ENCODE measurements at places on chromosomes 4 and X.

DNA sequence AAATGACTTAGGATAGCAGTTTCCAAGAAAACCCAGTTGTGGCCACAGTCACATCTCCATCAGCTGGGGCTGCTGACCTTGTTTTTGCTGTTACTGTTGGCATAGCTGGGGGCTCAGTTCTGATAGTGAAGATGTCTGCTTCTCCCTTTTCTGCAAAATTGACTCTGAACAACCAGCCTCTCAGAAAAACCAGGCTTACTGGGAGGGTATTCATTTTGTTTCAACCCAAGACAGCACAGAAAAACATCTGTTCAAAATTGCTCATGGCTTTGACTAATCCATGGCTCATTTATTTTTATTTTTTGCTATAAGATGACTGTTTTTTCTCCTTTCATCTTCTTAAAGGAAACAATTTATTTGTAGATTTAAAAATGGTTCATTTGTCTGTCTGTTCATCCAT, 53.1 kb downstream of the RASL11B start:
- DNase-seq = no peak

- DNase-seq = no peak
Observed at GRCh38 chr4:123987408-123987807, 590.8 kb downstream of the SPRY1 start.

GRCh38 chrX:22059775-22060174, 27.6 kb downstream of the PHEX start:
- no peak for DNase-seq

DNA sequence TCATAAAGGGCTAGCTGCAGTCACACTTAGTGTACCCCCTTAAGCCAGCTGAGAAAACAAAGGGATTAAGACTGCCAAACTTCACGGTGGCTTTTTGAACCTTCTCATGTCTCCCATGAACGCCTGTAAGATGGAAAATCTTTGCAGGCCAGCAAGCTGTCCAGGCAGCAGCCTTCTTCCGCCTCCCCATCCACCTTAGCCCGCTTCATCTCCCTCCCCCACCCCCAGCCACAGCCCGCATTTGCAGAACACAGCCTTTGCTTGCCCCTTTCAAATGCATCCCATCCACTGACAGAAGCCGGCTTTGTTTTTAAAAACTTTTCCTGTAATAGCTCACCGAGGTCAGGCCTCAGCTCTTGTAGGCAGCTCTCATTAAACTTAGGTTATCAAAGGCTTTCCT, 113.8 kb upstream of the FAM9B start:
- DNase-seq = no peak

DNA sequence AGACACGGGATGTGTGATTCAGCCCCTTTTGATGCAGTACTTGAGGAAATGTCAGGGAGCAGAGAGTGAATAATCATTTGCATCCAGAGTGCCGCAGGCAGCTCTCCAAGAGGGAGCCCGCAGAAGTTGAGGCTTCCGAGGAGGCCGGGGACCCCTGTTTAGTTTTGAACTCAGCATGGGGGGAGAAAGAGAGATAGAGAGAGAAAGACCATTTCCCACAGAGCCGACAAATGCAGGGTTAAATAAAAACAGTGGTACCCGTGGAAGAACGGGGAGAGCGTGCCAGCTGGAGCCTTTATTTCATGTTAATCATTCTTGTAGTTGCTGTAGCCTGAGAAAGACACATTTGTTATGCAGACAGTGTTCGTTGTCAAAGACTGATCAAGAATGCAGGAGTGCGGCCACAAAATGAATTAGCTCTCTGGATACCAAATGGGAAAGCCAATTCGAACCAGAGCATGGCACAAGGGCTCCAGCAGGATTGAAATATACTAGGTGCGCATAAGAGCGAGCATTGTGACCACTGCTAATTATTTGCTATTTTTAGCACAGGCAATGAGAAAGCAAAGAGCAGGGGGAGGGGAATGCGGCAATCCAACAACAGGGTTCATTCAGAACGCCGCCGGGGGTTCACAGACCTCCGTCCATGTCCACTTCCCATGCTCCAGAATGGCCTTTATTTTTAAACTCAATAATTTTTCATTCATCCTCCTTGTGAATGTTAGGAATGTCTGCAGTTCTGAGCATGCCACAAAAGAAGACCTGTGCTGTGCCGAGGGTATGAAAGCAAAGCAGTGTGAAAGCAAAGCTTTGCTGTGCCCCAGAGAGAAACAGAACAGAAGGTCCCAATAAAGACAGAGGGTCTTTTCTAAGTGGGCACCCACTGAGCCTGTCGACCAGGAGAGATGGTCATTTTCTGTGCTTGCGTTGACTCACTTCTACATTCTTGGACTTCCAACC, 243.9 kb upstream of the VCX3A start:
- no peak for DNase-seq

DNA sequence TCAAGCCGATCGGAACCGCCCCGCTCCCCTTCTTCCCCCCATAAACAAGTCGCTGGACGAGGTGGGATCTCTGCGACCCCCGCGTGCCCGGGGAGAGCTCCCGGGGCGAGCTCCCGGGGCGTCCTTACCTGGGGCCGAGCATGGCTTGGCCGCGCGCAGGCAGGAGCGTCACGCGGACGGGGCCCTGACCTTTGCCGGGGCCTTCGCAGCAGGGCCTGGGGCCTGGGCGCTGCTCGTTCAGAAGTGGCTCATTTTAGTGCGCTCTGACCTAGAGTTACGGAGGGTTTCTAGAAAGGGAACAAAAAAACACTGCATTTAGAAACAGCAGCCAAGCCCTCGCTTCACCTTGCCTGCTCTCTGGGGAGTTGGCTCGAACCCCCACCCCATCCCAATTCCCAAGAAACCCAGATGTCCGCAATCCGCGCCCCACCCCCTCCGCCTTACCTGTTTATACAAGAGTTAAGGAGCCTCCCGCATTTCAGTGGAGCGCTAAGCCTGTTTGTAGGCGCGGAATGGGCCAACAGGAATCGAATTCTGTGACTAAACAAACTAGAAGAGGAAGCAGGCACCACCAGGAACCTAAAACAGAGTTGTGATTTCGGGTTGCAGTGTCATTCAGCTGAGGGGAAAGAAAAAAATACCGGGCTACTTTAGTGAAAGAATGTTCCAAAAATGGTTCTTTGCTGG, 814 bp upstream of the RBM47 start:
- no peak for DNase-seq

DNA sequence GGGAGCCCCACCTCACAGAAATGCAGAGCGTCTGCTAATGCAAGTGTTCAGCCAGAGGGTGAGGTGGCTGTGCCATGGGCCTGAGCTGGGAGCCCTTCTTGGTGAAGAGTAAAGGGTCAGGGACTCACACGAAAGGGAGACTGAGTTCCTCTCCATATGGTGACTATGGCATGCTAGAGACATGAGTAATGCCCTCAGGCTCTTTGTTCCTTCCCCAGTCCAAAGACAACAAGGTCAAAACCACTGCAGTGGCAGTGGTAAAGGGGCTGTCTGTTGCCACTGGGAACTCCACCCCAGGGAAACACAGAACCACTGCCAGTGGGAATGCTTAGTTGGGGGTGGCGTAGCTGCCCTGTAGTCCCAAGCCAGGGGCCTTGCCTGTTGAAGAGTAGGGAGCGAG, 22.4 kb downstream of the RAB40AL start:
- DNase-seq = no peak

GRCh38 chr4:44447563-44448504, 775 bp downstream of the KCTD8 start:
- no peak for DNase-seq

- no peak for DNase-seq
Observed at GRCh38 chrX:10747975-10748374, 127.6 kb upstream of the MID1 start.

DNA sequence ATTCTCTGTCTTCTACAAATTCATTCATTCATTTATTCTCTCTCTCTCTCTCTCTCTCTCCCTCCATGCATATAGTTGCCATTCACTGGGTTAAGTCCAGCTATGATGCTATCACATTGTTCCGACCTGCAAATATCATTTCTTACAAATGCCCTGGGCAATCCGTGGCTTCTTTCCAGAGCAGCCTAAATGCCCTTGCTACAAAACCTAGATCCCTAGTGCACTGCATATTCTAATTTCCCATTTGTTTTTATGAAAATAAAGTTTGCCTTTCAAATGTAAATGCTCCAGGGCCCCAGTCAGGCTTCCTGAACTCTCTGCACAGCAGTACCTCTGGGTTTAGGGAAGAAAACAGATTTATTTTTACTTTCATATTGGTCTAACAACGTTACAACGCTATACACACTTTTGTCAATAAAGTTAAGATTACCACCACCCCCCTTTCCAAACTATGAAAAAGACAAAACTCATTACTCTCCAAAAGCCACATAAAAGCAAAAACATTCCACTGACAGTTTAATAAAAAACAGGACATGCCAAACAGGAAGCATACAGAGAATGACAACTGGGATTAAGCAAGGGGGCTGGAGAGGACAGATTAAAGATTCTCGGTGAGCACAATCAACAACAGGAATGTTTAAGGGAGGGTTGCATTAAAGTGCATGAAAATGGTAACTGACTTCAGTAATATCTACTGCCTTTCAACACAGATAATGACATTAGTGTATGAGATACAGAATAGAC, 104.3 kb downstream of the USP46 start:
- DNase-seq = no peak

DNA sequence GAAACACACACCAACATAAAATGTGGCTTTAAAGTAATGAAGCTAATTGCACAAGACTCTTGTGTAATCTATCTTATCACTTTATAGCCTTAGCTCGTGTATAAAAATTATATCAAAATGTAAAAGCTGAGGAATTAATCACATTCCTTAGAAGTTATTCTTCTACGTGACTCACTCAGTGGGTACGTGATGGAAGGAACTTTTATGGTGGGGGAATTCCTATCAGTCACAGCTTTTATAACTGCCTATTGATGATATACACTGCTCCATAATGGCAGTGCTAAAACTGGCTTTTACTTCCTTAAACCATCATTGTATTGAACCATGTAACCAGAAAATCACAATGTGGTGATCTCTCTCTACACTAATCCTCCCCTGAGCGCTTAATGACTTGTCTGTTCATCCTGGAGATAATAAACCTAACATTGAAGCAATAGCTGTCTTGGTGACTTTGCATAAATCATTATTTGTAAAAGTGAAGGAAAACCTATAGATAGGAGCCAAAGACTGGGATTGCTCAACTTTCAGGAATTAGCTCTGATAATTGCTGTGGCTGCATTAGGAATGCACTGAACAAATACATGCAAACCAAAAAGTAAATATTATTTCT, 276.7 kb downstream of the GBA3 start:
- peak; percentile 86 for DNase-seq

DNA sequence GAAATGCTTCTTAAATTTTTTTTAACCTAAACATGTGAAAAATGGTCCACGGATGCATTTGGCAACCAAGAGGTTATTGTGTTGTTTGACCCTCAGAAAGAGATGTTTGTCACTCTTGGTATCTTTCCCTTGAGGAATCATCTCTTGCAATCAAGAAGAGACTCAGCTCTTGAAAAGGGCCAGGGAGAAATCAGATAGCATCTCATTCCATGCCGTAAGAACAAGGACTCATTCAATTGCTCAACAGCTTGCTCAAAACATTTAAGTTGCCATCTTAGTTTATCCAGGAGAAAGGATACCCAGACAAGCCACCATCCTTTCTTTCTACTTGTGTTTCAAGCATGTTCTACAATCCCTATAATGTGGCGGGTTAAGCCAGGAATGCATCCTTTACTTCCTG, 209.5 kb upstream of the LNX1 start:
- no peak for DNase-seq

DNA sequence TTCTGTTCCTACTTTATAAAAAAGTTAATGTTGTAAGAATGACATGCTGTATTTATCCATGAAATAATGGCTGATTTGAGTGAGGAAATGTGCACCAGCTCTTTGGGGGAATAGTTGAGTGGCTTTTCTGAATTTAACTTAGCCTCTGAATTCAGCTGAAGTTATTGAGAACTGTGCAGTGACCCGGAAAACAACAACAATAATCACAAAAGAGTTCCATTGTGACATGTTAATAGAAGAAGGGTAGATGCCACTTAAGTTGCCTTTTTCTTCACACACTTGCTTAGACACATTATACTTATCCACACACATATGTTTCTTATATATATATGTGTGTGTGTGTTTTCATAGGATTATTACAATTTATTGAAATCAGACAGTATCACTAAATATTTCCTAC, 301.2 kb downstream of the BMPR1B start:
- no peak for DNase-seq

GRCh38 chrX:47831788-47832187, 4.9 kb upstream of the ZNF81 start:
- no peak for DNase-seq

DNA sequence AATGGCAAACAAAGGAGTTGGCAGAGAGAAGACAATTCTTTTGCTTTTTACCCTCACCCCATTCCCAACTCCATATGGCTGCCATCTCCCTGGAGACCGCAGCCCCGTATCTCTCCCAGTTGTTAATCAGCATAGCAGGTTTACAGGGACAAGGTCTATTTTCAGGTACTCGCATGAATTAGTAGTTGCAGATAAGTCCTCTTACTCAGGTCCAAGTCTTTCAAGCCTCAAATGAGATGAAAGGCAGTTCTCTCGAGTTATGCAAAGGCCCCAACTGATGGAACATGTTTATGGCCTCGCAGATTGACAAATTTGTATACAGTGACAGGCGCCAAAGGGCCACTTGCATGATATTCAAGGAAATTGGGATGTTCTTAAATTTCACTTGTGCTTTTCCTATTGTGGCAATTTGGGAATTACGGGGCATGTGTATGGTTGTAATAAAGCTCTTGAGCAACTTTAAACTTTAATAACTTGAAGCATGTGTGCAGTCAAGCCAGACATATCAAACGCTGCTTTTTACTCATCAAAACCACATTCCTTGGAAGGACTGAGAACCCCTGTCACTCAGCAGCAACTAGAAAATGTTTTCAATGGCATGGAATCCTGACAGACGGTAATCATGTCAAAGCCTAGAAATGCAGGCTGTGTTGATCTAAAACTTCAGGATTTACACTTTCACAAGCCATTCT, 45.1 kb downstream of the KDR start:
- peak; percentile 52 for DNase-seq

- DNase-seq = no peak
Observed at GRCh38 chr4:30056016-30056766, 664.0 kb upstream of the PCDH7 start.

GRCh38 chr4:10841697-10842096, 157.1 kb upstream of the CLNK start:
- no peak for DNase-seq

DNA sequence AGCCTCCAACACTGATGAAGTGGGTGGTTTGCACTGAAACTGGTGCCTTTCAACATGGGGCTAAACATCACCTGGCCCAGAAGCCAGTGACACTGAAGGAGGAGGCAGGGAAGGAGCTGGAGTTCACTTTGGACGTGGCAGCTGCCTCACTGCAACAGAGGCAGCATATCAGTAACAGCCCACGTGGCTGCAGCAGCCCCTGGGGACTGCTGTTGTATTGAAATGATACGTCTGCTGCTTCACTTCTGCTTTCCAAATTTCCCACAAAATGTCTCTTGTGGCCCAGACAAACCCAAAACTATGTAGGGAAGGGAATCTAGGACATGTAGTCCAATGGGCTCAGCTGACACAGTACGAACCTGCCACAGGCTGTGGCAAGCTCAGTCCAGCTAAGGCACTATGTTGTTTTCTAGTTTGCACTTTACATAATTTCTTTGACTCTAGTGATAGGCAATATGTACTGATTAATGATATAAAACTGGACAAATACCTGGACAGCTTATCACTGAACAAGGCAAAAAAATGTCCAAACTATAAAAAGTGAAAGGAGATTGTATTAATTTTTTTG, 84.7 kb upstream of the RAPGEF2 start:
- no peak for DNase-seq

Measured in fibroblast of skin of left quadriceps (primary cell).